PC-3 (cell line): ENCODE measurements at places on chromosomes 4 and X. TPM values are rescaled to one million over a fixed set of nuclear protein-coding genes. Genes with fewer than 3 reads are reported as not detected.

Gene GASK1B
- total RNA-seq: 0.46 and 0.51 TPM in 2 replicates

GRCh38 chr4:147942729-147943128, 210.8 kb downstream of the ARHGAP10 start:
- DNase-seq: no peak

- no peak for DNase-seq
These were observed 82.2 kb upstream of the FRG1 start for GRCh38 chr4:189858435-189858834.

DNA sequence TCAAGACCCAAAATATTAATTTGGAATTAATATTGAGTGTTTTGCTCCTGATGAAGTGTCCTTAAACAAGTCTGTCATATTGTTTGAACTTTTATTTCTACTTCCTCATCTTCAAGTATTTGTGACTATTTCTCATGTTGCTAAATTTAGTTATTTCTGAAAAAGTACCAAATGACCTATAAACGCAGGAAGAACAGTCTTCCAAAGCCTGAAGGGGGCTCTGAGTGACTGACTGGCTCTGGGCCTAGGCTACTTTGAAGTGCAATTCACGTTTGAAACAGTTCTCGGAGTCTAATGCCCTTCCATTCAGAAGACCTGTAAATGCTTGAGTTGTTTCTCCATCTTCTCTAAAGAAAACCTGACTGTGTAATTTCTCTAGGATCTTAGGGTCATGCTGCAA, 26.5 kb downstream of the GALNT7 start:
- DNase-seq: no peak

Gene TMPRSS11F
- total RNA-seq: not detected in 2 replicates

GRCh38 chr4:153189016-153189801, 15.0 kb upstream of the TRIM2 start:
- peak; percentile 10 for DNase-seq

- peak; percentile 69 for DNase-seq
These were observed 15.3 kb downstream of the STAG2 start for GRCh38 chrX:123976706-123977316.
